Regular cardiac myocyte (primary cell): ENCODE measurements at places on chromosomes 11 and 22. TPM values are rescaled to one million over a fixed set of nuclear protein-coding genes. Genes with fewer than 3 reads are reported as not detected.

The RIC3 gene
- not detected in 2 replicates for total RNA-seq

The CHRM4 gene
- total RNA-seq = under 0.01 TPM in 2 replicates

The NOX4 gene
- total RNA-seq = 3.6 and 3.9 TPM in 2 replicates

The SLC25A17 gene
- 11.3 and 21.9 TPM in 2 replicates for total RNA-seq

The CYP2D6 gene
- under 0.01 and 0.56 TPM in 2 replicates for total RNA-seq

The OR51E1 gene
- total RNA-seq = not detected in 2 replicates

The PYGM gene
- total RNA-seq = 1.7 and 6.8 TPM in 2 replicates

The TYR gene
- total RNA-seq = not detected in 2 replicates
